ENCODE measurements at places on chromosomes 11 and 22. TPM values are rescaled to one million over a fixed set of nuclear protein-coding genes. Genes with fewer than 3 reads are reported as not detected.

- no peak for DNase-seq
These were observed 131.1 kb downstream of the RASSF10 start for GRCh38 chr11:13140028-13140870.

- DNase-seq = no peak
These were observed 84.0 kb upstream of the RTL6 start for GRCh38 chr22:44582016-44582415.

DNA sequence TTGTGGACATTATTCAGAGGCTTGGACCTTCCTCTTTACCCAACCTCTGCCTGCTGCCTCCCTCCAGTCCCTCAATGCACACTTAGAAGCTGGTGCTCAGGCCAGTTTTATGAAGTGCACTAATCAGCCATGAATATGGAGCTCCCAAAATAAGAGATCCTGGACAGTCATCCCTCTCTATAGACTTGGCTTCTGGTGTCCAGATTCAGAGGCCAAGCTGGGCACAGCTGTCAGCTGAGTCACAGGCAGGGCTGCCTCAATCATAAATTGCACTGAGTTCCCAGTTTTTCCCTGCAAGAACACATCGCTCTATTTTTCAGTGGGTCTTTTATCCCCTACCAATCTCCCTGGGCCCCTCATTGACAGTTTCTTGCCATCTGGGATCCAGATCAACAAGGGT, 161.7 kb upstream of the CADM1 start:
- DNase-seq = no peak

- DNase-seq = no peak
These were observed 597 bp upstream of the PLXNB2 start for GRCh38 chr22:50307890-50308596.

DNA sequence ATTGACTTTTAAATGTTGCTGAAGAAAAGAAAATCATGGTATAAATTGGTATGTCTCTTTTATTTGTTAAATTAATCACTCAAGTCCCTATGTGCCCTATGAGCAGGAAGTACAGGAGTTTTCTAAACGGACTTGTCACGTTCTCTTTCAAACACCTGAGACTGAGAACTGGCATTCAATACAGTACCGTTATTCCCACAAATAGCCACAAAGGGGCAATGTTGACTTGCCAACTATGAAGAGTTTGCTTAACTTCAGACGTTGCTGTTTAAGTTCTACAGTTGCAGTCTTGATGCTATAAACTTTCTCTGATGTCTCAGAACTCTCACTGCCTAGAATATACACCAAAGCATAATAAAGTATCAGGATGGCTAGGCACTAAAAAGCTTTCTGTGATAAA, 7.6 kb downstream of the OR56A1 start:
- DNase-seq = peak; percentile 51

GRCh38 chr11:10305964-10306918, 1.4 kb downstream of the ADM start:
- peak; percentile 41 for DNase-seq

- no peak for DNase-seq
These were observed 30.8 kb downstream of the PDGFB start for GRCh38 chr22:39214006-39214382.

GRCh38 chr11:35326266-35326879, 93.0 kb downstream of the SLC1A2 start:
- DNase-seq = no peak

- no peak for DNase-seq
These were observed 79.7 kb downstream of the KIRREL3 start for GRCh38 chr11:126920833-126921232.

DNA sequence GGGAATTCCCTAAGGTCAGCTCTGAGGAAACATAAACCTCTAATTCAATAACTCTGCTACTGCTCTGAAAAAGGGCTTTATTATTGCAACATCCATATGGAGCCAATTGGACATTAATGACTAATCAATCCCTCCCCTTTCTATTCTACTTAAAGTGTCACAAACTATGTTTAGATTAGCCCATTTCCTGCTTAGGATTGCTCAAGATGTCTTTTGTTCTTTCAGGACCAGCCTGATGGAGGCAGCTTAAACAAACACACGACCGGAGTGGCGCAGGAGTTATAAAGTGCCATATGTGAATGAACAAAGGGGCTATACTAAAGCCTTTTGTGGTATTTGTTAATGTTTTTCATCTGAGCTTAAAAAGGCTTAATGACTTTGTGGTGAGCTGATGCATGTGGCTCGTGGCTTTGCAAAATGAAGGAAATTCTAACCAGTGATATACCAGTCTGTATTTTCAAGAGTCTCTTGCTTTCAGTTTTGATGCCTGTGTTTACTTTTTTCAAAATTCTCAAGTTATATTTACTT, 354.4 kb downstream of the SOX6 start:
- no peak for DNase-seq

Gene USH1C
- not detected for polyA plus RNA-seq

GRCh38 chr22:19754701-19755144, 5.9 kb upstream of the TBX1 start:
- DNase-seq = no peak

GRCh38 chr11:86408845-86409244, 34.2 kb downstream of the CCDC81 start:
- DNase-seq = no peak

Gene WT1
- polyA plus RNA-seq = 1.2 TPM

GRCh38 chr11:113167599-113167998, 146.8 kb upstream of the TTC12 start:
- DNase-seq = no peak

Gene PRR33
- polyA plus RNA-seq = 0.09 TPM

DNA sequence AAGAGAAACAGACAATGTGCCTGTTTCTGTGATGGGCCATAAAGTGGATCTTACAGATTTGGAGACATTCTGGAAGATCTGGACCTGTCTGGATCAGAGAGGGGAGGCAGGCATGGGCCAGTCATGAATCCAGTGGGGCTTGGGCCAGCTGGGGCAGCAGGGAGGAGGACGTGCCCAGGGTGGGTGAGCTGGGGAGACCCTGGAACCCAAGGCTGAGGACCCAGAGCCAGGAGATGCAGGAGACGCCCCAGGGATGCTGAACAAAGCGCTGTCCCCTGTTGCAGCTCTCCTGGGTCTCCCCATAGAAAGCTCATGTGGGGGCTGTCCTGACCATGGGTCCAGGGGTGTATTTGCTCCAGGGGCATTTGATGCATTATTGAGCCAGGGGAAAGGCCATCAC, 1.5 kb upstream of the APOBEC3A start:
- no peak for DNase-seq

- DNase-seq = no peak
These were observed 3.6 kb upstream of the MED15 start for GRCh38 chr22:20503816-20504215.

Gene AIP
- polyA plus RNA-seq = 104 TPM

Gene TMEM126B
- 62.7 TPM for polyA plus RNA-seq

GRCh38 chr22:20015971-20016733, 471 bp downstream of the ARVCF start:
- DNase-seq = peak; percentile 39

DNA sequence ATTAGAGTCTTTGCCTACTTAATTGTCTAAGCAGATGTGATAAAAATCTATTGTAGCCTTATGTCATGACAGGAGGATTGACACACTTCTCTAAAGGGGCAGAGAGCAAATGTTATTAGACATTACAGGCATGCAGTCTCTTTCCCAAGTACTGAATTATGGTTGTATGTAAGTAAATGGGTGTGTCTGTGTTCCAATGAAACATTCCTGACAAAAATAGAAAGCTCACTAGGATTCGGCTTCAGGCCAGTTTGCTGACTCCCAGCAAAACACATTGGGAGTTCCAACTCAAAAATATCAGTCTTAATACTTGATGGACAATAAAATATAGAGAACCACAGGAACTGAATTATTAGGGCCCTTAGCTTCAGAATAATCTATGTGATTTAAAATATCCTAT, 1480.4 kb downstream of the FAM181B start:
- no peak for DNase-seq

GRCh38 chr11:47108214-47108613, 68.5 kb downstream of the ARFGAP2 start:
- no peak for DNase-seq

DNA sequence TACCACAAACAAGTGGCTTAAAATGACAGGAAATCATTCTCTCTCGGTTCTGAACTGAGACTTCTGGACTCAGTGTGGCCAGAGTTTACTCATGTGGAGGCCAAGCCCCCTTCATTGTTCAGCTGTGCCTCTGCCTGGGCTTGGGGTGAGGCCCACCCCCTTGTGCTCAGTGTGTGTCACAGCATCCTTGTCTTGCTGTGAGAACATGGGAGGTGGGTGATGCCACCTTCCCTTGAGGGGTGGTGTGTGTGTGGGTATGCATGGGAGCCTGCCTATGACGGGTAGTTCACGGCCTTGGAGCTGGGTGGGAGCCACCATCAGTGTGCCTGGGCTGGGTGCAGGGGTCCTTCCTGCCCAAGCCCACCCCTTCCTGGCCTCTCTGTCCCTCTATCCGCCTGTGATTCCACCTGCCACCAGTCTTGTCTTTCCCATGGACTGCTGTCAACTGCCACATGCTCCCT, 101.7 kb downstream of the MORC2 start:
- DNase-seq = no peak

- DNase-seq = no peak
These were observed 19.9 kb downstream of the MADD start for GRCh38 chr11:47289856-47290255.

- no peak for DNase-seq
These were observed 139.4 kb downstream of the ATG16L2 start for GRCh38 chr11:72953637-72954036.

GRCh38 chr22:19722178-19722981, 959 bp upstream of the GP1BB start:
- DNase-seq = no peak

DNA sequence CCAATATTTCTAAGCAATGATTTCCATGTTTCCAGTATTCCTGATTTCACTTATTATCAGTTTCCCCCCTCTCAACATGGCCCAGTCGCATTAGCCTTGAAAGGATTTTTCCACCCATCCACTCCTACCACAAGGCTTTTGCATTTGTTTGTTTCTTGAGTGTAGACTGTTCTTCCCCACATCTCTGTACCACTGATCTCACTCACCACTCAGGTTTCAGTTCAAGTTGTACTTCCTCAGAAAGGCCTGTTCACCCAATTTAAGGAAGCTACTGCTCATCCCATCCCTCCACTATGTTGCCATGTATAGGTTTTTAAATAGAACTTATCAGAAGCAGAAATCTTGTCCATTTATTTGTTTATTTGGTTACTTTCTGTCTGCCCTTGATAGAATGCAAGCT, 472.3 kb downstream of the FAM181B start:
- no peak for DNase-seq

- DNase-seq = no peak
These were observed 52.5 kb upstream of the A4GALT start for GRCh38 chr22:42773167-42773566.

DNA sequence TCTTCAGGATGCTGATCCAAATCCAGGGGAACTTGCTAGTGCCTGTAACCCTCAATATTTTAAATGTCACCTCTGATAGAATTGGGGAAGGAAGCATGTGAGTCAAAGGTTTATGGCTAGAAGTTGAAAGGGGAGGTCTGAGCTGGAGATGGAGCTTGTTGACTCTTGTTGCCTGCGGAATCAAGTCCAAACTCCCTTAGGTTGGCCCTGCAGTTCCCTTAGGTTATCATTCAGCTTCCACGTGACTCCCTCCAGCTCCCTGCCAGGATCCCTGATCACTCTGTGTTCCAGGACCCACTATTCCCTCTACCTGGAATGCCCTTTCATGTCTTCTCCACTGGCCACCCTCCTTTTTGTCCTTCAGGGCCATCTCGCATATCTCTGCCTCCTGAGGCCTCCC, 26.2 kb upstream of the LIPT2 start:
- no peak for DNase-seq
